ENCODE measurements at places on chromosomes 5 and 9.

GRCh38 chr9:106560540-106560939 is 302.4 kb upstream of the ZNF462 start:
- DNase-seq: no peak

DNA sequence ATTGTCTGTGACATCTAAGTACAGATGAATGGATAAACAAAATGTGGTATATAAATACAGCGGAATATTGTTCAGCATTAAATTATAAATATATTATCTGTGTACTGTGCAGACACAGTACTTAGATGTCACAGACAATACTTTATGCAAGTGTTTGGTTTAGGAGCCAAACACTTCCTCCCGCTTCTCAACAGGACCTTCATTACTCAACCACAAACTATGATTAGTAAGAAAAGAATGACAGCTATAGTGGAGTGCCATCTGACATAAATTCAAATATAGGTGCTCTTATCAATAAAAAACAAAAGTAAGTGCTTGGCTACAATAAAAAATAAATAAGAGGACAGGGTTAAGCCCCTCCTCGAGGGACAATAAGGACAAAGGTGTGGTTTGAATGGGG is 38.9 kb upstream of the STX17 start:
- DNase-seq: no peak

GRCh38 chr5:59620535-59621212 is 272.9 kb downstream of the PDE4D start:
- no peak for DNase-seq

- DNase-seq: no peak
These were observed 210.6 kb downstream of the MAPKAP1 start for GRCh38 chr9:125496313-125496834.

DNA sequence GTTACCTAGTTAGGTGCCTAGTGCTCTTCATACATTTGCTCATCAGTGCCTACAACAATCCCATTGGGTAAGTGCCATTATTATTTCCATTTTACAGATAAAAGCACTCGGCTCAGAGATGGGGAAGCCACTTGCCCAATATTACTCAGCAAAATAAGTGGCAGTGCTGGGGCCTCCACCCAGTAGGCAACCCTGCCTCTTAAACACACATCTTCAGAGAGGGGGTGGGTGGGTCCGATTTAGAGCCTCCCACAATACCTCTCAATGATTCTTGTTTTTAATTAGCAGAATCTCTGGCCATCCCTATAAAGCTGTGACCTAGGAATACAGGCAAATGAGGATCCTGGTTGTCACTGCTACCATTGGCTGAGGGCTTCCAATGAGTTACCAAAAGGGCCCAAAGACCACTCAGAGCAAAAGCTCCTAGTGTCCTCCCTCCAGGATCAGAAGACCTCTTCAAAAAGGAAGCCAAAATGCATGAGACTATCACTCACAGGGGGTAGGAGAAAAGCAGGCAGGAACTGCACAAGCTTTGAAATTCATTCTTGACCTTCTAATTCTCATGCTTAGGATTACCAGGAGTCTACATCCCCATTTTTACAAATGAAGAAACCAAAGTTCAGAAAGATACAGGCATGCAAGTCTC is 36.1 kb upstream of the UBE2D2 start:
- DNase-seq: no peak

- peak; percentile 23 for DNase-seq
These were observed 789 bp downstream of the ACER2 start for GRCh38 chr9:19409401-19410194.

- DNase-seq: no peak
These were observed 735 bp downstream of the DMRT3 start for GRCh38 chr9:976943-977837.

- peak; percentile 52 for DNase-seq
These were observed 184.1 kb downstream of the PDE4D start for GRCh38 chr5:59709346-59709821.

DNA sequence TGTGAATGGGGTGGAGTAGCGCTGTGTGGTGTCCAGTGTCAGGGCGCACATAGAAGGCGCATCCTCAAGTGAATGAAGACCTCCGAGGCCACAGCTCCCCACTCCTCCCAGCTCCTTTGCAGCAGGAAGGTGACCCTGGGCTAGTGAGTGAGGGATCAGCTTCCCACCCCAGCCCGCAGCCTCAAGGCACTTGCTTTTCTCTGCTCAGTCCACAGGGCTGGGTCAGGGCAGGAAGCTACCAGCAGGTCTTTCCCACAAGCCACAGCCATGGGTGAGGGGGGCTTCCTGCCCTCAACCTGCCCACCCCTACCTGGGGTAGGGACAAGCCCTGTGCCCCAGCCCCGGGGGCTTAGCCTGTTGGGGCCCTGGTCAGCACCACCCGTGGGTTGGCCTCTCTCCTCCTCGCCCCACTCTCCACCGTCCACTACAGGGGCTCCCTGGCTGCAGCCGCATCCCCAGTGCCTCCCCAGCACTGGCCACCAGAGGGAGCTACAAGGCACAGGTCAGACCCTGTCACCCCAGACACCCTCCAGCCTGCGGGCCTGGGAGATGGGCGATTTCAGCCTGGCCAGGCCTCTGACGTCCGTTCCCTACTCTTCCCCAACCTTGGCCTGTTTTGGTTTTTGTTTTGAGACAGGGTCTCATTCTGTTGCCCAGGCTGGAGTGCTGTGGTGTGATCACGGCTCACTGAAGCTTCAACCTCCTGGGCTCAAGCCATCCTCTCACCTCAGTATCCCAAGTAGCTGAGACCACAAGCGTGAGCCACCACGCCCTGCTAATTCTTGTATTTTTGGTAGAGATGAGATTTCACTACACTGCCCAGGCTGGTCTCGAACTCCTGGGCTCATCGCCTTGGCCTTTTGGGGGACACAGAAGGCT is 1.3 kb upstream of the ABCA2 start:
- DNase-seq: peak; percentile 50

- peak; percentile 86 for DNase-seq
These were observed at the start of gene UBTD2 for GRCh38 chr5:172283020-172283861. Gene UBTD2, minus strand, starts transcription at chr5:172283764. Its CDS starts 99 bp downstream, at chr5:172283665.

DNA sequence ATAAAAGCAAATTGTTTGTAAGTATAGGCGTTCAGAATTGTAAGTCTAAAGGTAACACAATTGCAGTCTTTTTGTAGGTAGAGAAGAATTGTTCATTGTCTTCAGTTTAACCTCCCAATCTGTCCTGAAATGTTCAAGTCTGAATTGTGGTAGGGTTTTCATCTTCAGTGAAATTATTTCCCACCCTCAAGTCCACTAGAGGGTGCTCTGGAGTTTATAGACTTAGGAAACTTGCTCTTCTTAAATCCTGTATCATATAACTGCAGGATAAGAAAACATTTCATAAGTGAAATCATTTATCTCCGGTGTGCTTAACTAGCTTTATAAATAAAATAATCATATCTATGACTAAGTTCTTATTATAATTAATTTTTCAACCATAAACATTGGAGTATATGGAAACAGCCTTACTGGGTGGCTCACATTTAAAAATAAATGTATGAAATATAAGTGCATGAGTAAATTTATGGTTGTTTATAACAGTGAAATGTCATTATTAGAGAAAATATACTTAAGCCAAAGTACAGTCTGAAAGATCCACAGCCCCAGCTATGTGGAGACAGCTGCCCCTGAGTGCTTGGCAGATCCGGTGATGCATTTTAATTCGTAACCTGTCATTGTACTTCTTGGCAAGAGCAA is 182.4 kb upstream of the OTULINL start:
- peak; percentile 76 for DNase-seq

DNA sequence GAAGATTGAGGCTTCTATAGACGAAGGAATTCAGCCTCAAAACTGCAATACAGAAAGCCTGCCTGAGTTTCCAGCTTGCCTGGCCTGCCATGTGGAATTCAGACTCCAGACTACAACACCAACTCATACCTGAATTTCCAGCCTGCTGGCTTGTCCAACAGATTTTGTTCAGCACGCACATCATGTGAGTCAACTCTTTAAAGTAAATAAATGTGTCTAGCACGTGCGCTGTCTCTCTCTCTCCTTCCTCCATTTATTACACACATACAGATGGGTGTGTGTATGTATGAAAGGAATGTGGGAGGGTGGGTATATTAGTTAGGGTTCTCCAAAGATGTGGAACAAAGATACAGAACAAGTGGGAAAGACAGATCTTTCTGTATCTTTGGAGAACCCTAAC is 82.4 kb upstream of the TAS2R1 start:
- DNase-seq: peak; percentile 12

DNA sequence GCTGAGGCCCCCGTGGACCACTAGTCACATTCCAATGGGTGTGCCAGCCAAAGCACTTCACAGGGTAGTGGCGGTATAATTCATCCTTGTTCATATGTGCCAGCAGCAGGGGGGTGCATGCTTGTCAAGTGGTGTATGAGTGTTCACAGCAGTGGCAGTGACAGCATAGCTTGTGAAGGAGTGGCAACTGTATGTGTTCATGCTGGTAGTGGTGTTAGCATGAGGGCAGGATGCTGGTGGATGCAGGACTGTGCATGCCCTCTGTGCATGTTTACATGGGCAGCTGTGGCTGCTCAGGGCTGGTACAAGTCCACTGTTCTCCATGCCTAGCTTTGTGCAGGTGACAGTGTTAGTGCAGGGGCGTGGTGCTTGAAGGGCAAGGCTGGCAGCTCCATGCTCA is 253.4 kb upstream of the DMAC1 start:
- DNase-seq: no peak

DNA sequence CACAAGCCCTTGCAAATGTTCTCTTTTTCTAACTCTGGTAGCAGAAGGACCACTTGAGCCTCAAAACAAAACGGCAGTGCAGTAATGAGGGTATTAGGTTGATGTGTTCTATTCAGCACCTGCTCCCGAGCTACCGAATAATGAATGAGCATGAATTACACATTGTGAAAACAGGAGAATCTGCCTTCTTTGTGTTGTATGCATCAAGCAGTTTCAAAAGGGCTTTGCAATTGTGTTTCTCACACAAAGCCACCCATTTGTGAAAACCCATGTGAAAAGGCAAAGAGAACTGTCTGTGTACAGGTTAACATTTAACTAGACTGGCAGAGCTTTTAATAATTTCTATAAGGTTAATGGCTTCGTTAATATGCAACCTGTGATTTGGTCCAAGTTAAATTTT is 97.8 kb downstream of the STK32A start:
- no peak for DNase-seq

DNA sequence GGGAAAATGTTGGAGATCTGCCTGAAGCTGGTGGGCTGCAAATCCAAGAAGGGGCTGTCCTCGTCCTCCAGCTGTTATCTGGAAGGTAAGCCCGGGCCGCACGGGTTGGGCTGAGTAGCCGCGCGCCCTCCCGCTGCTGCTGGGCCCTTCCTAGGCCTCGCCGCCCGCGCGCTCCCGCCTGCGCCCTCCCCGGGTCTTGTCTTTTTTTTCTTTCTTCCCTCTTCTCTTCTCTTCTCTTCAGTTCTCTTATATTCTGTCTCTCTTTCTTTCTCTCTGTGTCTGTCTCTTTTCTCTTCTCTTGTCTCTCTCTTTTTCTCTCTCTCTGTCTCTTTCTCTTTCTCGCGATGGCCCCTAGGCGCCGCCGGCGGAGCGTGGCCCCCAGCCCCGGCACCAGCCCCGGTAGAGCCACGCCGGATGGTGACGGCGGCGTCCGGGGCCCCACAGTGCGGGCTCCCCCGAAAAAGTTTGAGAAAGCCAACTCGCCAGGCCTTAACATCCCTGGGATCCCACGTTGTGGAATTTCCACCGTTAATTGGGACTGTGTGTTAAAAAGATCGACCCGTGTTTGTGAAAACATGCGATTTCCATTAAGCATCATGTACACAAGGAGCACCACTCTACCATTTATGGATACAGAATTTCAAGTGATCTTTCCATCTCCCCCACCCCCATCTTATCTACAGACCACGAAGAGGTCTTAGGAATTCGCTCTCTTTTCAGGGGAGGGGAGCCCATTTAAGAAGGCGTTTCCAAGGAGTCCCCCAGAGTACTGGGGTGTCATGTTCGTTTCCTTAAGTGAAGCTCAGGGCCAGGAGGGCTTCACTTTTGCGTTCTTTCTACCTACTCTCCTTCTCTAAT is 616 bp downstream of the ABL1 start:
- peak; percentile 64 for DNase-seq

GRCh38 chr5:119323601-119324000 is 32.2 kb upstream of the TNFAIP8 start:
- peak; percentile 54 for DNase-seq

- DNase-seq: no peak
These were observed 24.8 kb downstream of the KCTD16 start for GRCh38 chr5:144195448-144195847.

DNA sequence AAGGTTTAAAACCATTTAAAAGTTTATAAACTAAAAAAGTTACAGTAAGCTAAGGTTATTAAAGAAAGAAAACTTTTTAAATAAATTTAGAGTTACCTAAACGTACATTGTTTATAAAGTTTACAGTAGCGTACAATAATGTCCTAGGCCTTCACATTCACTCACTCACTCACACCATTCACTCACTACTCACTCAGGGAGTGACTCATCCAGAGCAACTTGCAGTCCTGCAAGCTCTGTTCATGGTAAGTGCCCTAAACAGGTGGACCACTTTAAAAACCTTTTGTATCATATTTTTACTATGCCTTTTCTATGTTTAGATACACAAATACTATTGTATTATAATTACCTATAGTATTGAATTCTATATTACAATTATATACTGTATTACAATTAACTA is 190.8 kb upstream of the RASA1 start:
- DNase-seq: no peak

- DNase-seq: peak; percentile 36
These were observed 41.2 kb upstream of the CTSL start for GRCh38 chr9:87684627-87685219.
